Kidney glomerular epithelial cell (primary cell): ENCODE measurements at places on chromosomes 2 and 18.

DNA sequence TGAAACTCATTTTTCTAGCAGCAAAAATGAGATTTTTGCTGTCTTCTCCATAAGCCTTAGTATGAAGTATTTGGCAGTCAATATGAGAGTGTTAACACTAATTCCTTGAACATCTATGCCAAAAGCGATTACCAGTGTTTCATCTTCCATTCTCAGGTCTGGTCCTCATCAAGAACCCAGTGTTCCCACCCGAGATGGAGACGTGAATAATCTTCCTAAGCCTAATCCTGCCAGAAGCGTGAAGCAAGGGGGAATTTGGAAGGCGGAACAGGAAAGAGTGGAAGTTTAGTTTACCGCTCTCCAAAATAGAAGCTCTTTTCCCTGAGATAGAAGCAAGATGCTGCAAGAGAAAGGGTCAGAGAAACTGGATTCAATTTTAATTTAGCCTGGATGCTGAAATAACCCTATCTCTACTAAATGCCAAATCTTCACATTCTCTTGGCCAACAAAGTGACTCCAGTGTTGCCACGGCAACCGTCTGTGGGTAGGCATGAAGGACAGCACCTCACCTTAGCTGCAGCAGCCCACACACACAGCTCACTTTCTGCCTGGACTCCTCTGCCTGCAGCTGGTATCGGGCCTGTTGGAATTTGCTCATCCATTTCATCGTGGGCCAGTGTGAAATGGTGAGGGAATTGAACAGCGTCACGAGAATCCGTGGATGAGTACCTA lies 711.1 kb downstream of the CBLN2 start:
- no peak for DNase-seq

- DNase-seq = no peak
These were observed 17.3 kb downstream of the CHCHD5 start for GRCh38 chr2:112601754-112602153.

- no peak for DNase-seq
These were observed 37.7 kb upstream of the RNF103 start for GRCh38 chr2:86661333-86661732.

DNA sequence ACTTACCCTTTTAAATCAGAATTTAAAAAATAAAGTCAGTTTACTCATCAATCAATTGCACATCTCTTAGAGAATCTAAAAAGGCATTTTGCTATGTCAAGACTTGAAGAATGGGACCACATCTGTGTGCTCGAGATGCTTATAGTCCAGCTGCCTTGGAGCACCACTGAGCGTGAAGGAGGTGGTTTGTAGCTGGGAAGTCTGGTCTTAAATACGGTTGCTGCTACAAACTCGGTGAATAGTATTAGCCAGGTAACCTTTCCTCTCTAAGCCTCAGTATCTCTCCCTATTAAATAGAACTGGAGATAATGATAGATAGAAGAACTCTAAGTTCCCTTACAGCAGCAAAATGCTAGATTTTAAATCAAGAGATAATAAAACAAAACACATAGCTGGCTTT lies 289.7 kb downstream of the TRIB2 start:
- no peak for DNase-seq

DNA sequence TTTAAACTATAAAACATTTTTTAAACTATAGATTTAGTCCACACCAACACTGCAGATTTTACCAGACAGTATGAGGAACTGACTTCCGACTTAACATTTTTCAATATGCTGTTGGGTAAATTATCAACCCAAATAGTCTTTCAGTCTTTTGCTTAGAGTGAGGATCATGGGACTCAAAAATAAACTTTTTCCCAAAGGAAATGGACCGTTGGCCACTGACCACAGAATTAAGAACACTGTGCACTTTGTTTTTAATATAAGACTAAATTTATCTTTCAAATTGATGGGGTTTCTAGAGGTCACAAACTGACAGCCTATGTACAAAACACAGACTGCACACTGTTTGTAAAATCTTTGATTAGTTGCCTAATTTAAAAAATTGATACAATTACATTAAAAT lies 44.9 kb downstream of the FIGN start:
- DNase-seq = no peak

DNA sequence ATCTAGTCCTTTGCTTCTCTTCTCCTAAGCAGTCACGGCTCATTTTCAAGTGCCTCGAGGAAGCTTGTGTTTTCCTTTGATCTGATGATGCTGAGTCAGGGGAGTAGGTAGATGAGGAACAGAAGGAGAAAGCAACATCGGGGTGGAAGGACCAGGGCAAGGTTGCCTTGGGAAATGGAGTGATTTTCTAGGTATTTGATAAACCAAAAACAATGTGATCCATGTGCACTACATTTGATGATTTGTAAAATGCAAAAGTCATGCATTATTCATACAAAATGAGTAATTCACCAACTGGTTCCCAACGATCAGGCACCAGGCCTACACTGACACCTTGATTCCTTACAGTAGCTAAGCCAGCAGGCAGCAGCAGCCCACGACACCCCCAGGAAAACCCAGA lies 205.3 kb downstream of the ANAPC1 start:
- no peak for DNase-seq
